Fibroblast of lung (primary cell): ENCODE measurements at places on chromosomes 4 and X.

DNA sequence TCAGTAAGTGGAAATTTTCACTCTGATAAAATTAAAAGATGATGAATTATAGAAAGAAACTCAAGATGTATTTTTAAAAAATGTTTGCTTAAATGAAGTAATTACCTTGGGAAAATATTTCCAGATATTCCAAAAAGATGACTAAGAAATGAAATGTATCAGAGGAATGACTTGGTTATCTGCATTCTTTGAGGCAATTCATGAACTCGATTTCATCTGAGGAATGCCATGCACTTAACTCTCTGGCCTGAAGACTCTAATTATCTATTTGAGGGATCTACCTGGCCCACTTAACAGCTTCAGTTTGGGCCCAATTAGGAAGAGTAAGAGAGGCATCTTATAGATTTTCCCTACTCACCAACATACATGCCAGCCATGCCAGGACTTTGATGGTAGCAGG, 182.3 kb downstream of the INPP4B start:
- DNase-seq: no peak

GRCh38 chr4:38058151-38058550, 98.0 kb downstream of the PTTG2 start:
- DNase-seq: no peak

DNA sequence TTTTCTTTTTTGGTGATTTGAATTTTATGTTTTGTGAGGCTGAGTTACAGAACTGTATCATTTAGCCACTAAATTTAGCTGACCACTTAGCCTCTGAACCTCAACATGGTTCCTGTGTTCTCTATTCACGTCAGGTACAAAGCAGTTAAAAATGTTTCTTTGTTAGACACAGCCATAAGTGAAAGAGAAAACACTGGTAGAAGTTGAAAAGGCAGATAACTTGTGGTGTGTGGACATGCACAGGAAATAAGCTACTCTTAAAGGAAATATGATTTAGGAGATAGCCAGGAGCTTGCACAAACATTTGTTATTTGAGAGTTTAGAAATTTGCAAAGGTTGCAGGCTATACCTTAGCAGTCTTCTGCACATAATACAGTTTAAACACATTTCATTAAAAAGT, 171.0 kb upstream of the RPS6KA3 start:
- no peak for DNase-seq

- DNase-seq: no peak
Measured at GRCh38 chr4:3266076-3266475, 17.1 kb downstream of the MSANTD1 start.

GRCh38 chr4:24404281-24404680, 180.1 kb downstream of the DHX15 start:
- peak; percentile 70 for DNase-seq

- peak; percentile 73 for DNase-seq
Measured at GRCh38 chr4:128635141-128635954, 174.2 kb upstream of the JADE1 start.

DNA sequence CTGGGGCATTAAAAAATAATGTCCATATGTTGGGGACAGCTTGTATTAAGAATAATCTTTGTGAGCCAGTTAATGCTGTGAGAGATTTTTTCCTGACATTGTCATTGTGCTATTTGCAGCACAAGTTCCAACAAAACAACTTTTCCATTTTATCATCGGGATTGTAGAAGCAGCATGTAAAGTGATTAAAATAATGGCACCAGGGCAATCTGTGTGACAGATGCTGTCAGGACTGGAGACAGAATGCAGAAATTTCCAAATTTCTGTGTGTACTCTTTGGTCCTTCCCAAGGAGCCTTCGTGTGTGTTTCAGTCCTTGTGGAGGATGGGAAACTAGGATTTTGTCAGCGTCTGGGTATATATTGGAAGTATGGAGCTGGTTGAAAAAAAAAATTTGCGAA, 101.5 kb upstream of the LIMCH1 start:
- DNase-seq: no peak

DNA sequence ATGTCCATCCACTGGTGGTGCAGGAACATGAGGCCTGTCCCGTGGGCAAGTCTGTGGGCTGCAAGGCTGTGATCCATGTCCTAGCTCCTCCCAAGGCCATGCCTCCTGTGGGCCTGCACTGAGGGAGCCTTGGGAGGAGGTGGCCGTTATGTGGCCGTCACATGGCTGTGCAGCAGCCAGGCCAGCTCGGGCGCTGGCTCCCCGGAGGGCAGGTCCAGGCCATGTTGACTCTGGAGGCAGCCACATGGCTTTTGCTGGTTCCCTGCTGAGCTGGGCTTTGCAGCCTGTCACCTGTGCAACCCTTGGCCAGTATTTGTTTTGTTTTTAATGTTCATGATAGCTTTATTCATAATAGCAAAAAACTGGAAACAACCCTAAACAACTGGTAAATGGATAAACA, 13.3 kb downstream of the ADRA2C start:
- DNase-seq: no peak
